ENCODE measurements at places on chromosomes 6 and 20. TPM values are rescaled to one million over a fixed set of nuclear protein-coding genes. Genes with fewer than 3 reads are reported as not detected.

The RNF144B gene
- total RNA-seq: 3.5 TPM

The MCCD1 gene
- total RNA-seq: not detected

The BMP6 gene
- not detected for total RNA-seq

The FAM184A gene
- total RNA-seq: 2.9 TPM

The MEP1A gene
- total RNA-seq: not detected

The EPB41L2 gene
- 12.3 TPM for total RNA-seq

The ANKEF1 gene
- 1.3 TPM for total RNA-seq

The CDH4 gene
- total RNA-seq: 0.11 TPM

- no peak for DNase-seq
Measured at GRCh38 chr6:137709424-137710236, 157.4 kb upstream of the TNFAIP3 start.

DNA sequence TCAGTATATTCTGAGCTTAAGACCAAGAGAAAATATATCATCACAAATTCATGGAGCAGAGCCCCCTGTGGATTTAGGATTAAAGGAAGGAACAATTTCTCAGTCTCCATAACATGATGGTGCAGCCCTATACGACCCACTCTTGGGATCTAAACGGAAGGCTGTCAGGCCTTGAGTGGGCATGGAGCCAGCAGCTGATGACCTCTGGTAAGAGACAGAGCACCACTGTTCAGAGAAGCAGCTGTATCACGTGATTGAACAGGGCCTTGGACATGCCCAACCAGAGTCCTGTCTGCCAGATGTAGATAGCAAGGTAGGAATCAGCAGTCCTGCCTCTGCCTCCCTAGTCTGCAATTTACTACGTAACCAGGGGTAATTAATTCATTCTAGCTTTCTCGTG, 259.4 kb upstream of the POU3F2 start:
- DNase-seq: no peak

- no peak for DNase-seq
Measured at GRCh38 chr6:36733300-36733699, 35.7 kb downstream of the RAB44 start.

DNA sequence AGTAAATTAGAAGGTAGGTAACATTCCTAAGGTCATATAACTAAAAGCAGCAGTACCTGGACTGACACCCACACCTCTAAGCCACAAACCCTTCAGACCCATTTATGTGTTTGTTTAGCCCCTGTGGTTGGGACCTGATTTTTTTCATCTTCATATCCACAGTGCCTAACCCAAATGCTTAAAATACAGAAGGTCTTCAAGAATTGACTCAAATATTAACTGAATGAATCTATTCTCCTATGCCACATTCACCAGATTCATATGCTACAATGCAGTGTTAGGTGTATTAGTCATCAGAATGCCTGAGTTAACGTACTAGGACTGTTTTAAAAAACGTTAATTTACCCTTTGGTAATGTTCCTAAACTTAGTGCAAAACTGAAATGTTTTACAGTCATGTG, 124.8 kb downstream of the AHI1 start:
- DNase-seq: no peak

DNA sequence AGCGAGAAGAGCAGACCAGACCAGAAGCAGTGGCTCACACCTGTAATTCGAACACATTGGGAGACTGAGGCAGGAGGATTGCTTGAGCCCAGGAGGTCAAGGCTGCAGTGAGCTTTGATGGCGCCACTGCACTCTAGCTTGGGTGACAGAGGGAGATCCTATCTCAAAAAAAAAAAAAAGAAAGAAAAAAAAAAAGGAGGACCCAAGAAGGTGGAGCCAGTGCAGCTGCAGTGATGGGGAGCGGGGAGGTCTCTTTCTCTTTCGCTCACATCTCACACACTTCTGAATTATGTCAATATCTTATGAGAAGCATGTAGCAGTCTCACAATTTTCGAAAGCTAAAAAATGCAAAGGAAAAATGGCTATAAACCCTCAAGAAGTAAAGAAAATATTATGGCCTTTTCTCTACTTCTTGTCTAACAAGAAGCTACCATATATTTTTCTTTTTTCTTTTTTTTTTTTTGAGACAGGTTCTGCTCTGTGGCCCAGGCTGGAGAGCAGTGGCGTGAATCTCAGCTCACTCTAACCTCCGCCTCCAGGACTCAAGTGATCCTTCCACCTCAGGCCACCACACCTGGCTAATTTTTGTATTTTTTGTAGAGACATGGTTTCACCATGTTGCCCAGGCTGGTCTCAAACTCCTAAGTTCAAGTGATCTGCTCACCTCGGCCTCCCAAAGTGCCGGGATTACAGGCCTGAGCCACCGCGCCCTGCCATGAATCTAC, 3.8 kb upstream of the SPO11 start:
- DNase-seq: no peak

GRCh38 chr20:49969946-49970345, 12.8 kb upstream of the SNAI1 start:
- no peak for DNase-seq

DNA sequence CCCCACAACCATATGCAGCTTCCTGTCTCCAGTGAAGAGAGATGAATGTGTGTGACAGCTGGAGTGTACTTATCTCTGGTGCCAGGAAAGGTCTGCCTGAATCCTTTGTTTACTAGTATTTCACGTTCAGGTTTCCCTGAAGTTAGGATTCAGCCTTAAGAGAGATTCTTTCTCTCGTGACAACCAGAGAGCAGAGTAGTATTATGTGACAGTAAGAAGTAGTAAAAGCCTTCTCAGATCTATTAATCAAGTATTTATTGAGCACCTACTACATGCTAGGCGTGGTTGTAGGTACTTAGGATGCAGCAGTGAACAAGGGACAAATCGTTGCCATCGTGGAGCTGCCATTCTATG, 949 bp downstream of the KIFC1 start:
- no peak for DNase-seq

DNA sequence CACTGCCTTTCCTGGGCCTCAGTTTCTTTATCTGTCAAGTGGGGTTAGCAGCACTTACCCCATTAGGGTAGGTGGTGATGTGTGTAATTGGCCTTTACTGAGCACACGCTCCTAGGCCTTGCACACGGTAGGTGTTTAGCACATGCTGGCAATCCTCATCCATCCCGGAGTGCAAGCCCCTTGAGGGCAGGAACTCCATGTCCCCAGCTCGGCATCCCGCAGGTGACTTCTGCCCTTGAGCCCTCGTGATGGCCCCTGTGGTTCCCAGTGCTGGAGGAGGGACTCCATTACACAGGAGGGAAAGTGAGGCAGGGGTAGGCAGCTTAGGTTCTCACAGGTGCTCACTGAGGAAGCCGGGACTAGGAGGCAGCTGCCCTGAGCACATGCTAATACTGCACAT, 40.0 kb downstream of the MYH7B start:
- DNase-seq: no peak

- DNase-seq: no peak
Measured at GRCh38 chr20:57205606-57206219, 60.7 kb downstream of the BMP7 start.

DNA sequence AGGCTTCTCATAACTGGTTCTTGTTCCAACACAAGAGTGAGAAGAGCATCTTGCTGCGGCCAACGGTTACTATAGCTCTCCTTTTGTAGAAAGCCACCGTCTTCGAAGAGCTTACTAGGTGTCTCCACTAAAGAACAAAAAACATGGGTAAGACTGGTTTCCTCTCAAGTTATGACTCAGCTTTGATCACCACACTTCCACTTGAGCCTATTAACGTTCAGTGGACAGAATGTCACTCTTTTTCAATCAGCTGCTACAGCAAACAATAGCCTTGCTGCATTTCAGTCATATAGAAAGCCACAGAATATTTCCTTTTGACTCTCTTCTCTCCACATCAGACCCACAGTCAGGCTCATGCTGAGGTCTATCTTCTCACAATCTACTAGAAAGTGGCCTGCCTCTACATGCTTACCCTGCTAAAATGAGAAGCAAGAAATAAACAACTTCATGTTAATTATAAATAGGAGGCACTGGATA, 243.5 kb upstream of the PREP start:
- no peak for DNase-seq

DNA sequence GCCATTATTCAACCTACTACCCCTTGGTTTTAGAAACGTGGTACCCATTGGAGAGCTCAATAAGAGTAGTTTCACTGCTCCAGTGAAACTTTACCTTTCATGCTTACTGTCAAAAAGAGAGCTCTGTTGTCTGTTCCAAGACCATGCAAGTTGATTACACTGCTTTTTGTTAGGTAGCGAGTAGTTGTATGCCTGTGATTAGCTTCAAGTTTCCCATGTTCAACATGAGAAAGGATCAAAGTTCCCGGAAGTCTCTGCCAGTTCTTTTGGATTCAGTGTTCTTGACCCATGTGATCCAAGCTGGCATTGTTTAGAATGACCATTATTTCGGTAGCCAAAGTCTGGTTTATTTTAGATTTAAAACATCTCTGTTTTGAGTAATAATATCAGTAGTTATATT, 107.1 kb downstream of the ZFAND3 start:
- no peak for DNase-seq

DNA sequence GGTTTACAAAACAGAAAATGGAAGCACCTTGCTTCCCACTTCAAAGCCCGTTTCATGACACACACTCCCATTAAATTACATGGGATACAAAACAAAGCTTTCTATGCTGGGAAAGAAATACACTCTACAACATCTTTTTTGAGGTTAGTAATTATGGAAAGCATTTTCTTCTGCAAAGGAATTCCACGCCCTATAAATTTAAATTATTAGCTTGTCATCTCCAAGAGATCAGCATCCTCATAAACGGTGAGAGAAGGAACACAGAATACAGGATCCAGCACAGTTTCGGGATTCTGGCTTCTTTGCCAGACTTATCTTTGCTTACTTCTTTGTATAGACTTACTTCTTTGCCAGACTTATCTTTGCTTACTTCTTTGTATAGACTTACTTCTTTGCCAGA, 1.3 kb upstream of the SMPDL3A start:
- DNase-seq: no peak

DNA sequence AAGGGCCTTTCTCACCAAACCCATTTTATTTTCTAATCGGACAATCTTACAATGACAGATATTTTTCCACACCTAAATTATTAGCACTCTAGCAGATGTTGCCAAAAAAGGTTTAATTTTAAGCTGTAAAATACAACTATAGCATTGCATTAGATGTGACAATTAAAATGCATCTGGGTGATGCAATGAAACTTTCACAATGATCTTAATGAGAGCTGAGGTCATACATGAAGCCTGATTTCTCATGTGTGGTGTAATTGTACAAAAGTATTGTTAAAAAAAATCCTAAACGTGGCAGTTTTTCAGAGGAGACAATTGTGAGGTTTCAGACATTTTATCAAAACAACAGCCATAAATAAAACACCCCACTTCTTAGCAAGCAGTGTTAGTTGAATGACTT, 606.0 kb downstream of the HDGFL1 start:
- no peak for DNase-seq

DNA sequence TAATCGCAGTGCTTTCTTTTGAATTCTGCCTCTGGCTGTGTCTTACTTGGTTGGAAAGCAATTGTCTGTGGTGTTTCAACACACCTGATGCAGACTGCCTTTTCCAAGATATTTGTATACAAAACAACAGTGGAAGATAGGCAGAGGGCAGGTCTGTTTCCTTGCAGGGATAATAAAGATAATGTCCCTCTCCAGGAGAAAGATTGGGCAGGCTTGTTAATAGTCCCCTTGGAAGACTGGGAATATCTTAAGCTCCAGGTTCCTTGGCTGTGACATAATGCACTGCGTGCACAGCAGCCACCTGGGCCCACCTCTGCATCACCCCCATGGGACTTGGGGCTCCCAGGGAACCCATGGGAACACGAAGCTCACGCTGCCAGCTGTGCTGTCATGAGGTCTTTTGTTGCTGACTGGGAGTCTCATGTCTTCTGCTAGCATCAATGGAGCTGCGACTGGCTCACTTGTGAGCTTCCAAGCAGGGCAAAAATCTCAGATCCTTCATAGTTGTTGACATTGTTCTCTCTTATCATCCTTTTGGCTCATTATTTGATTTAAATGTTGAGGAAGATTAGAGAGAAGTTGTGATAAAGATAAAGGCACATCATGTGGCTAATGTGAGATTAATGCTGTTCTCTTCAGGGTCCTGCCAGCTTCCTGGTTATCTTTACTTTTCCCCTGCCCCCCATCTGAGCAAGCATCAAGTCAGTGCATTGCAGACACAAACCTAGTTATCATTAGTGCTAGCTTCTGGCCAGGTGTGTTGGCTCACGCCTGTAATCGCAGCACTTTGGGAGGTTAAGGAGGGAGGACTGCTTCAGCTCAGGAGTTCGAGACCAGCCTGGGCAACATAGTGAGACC, 107.1 kb upstream of the ASF1A start:
- DNase-seq: no peak

- DNase-seq: no peak
Measured at GRCh38 chr20:53606364-53606985, 12.8 kb upstream of the ZNF217 start.

GRCh38 chr20:8153281-8153908, 21.3 kb downstream of the PLCB1 start:
- no peak for DNase-seq

- DNase-seq: no peak
Measured at GRCh38 chr6:110620065-110620464, 143.7 kb upstream of the SLC22A16 start.

- no peak for DNase-seq
Measured at GRCh38 chr20:4871486-4871885, 129.8 kb downstream of the SLC23A2 start.

- no peak for DNase-seq
Measured at GRCh38 chr6:62516291-62517141, 230.5 kb upstream of the KHDRBS2 start.

All from CD4-positive, alpha-beta T cell (primary cell).